ENCODE measurements at places on chromosomes 3 and 15.

- DNase-seq = no peak
Measured at GRCh38 chr3:174792864-174793263, 66.3 kb upstream of the NAALADL2 start.

GRCh38 chr15:60651734-60652141, 172.8 kb upstream of the ICE2 start:
- DNase-seq = no peak

GRCh38 chr15:69530991-69531664, 78.5 kb downstream of the RPLP1 start:
- DNase-seq = no peak

GRCh38 chr3:109131276-109131675, 5.2 kb upstream of the C3orf85 start:
- no peak for DNase-seq

- no peak for DNase-seq
Measured at GRCh38 chr3:25603703-25604102, 61.0 kb downstream of the TOP2B start.

DNA sequence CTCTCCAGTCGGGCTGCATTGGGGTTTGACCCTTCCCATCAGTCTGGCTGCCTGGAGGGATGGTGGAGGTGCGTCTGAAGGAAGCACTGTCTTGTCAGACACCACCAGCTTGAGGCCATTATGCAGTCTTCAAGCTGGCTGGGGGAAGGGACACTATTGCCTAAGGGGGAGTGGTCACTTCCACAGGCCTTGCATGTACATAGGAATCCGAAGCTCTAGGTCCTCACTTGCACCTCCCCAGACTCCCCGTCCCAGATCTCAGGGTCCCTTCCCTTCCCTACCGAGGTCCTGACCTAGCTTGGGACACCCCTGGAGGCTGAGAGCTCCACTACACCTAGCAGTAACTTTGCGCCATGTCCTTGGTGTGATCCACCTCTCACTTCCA, 48.6 kb upstream of the KLF13 start:
- peak; percentile 8 for DNase-seq

- no peak for DNase-seq
Measured at GRCh38 chr3:145522179-145522578, 638.8 kb downstream of the PLOD2 start.

- no peak for DNase-seq
Measured at GRCh38 chr15:65638109-65638508, 16.4 kb downstream of the SLC24A1 start.

- DNase-seq = no peak
Measured at GRCh38 chr15:52134502-52135144, 22.0 kb upstream of the BCL2L10 start.

- DNase-seq = no peak
Measured at GRCh38 chr3:122003112-122003511, 18.9 kb downstream of the ILDR1 start.

GRCh38 chr3:99808163-99808794, 9.4 kb upstream of the CMSS1 start:
- peak; percentile 38 for DNase-seq

DNA sequence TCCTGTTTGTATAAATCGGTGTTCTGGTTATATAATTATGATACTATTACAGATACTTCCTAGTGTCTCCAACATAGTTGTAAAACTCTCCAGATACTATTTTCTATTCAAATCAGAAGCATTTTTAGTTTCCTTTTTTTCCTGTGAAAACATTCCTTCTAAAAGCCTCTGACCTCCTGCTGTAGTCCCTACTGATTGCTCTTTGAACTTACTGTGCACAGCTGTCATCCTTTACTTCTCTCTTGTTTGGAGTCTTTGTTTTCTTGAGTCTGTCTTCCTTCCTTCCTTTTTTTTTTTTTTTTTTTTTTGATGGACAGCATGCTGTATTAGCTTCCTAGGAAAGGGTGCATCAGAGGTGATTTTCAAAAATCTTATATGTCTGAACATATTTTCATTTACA, 28.9 kb downstream of the NR2C2 start:
- no peak for DNase-seq

Data from GM10248 (cell line).